ENCODE measurements at places on chromosomes 4 and X.

GRCh38 chrX:123731987-123732669 lies 724 bp downstream of the THOC2 start:
- DNase-seq: peak; percentile 1

GRCh38 chr4:73525611-73526010 lies 44.1 kb downstream of the AFM start:
- DNase-seq: no peak

- no peak for DNase-seq
Measured at GRCh38 chr4:152081024-152081423, 320.2 kb upstream of the GATB start.

- DNase-seq: no peak
Measured at GRCh38 chr4:140056015-140056414, 98.0 kb downstream of the MAML3 start.

- DNase-seq: no peak
Measured at GRCh38 chr4:86247906-86248305, 111.9 kb downstream of the MAPK10 start.

DNA sequence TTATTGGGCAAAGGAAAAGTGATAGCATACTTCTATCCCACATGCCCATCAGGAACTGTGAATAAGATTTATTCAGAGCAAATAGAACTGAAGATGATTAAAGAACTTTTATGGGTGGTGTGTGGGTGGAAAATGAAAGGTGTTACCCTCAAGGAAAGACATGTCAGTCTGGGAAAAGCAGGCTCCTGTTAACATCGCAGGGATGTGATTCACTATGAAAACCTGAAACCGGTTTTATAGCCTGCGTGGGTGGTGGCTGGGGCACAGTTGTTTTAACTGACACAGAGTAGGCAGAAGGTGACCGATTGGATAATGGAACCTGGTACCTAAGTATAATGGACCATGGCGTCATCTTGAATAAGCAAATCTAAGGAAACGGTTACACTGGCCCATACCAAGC lies 61.3 kb upstream of the CASK start:
- DNase-seq: no peak

DNA sequence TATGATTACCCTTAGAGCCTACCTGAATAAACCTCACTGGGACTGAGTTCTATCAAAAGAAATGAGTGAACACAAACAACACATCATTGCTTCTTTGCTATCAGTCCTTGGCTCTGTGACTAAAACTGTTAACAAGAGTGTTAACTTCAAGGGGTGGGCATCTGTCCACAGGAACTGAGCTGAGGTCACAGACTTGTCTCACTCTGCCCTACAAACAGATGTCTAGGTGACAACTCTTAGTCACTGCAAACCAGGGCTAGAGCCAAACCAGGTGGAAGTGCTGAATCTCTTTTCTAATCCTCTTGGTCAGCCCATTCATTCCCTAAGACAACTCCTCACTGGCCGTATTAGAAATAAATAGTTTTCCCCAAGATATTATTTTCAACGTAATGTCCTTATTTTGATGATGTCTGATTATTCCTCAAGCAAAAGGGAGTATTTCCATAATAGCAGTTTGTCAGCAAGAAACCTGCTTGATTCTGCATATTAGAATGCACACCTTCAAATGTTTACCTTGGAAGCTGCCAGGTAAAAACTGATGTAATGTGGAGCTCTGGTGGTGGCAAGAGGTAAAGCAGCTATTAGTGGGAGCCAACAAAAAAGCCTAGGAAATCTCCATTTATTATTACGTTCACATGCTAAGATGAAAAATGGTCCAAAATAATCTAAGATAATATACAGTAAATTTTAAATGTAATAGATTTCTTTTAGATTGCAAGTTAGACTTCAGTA lies 4.0 kb downstream of the COL25A1 start:
- DNase-seq: peak; percentile 48
